Astrocyte of the hippocampus (primary cell): ENCODE measurements at places on chromosomes 4 and X.

- peak; percentile 31 for DNase-seq
These were observed 146.7 kb downstream of the COL25A1 start for GRCh38 chr4:109155682-109156283.

GRCh38 chr4:169940460-169940859, 85.7 kb downstream of the MFAP3L start:
- no peak for DNase-seq

DNA sequence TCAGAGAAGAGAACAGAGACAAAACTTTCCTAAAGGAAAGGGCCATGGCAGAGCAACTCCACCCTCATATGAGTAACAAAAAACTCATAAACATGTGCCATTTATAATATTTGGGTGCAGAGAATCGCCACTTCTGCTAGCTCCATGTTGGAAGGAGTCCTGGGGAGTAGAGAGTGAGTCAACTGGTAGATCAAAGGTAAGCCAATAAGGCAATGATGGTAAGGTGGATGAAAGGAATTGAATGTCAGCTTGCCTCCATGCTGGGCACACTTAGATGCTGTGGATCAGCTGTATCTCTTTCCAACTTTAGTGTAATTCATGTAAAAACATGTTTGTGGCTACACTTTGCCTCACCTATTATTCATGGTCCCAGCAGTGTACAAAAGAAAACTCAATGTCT, 4.7 kb downstream of the QRFPR start:
- no peak for DNase-seq

GRCh38 chr4:21744046-21744445, 204.5 kb downstream of the KCNIP4 start:
- no peak for DNase-seq

- DNase-seq, result peak; percentile 49
These were observed 101.6 kb downstream of the KLHL8 start for GRCh38 chr4:87118826-87119225.

GRCh38 chrX:67555578-67556203, 11.9 kb downstream of the AR start:
- DNase-seq, result peak; percentile 37

- DNase-seq, result no peak
These were observed 250.4 kb downstream of the MAGEB5 start for GRCh38 chrX:26466387-26466786.

- DNase-seq, result no peak
These were observed 147.4 kb downstream of the COL25A1 start for GRCh38 chr4:109155084-109155483.

DNA sequence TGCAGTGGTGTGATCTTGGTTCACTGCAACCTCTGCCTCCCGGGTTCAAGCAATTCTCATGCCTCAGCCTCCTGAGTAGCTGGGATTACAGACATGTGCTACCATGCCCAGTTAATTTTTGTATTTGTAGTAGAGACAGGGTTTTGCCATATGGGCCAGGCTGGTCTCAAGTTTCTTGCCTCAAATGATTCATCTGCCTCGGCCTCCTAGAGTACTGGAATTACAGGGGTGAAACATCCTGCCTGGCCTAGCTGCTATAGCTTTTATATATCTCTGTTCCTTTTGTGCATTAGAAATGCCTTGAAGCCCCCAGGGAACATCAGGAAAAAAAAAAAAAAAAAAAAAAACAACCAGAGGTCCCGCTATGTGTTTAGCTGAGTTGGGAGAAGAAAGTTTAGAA, 34.8 kb downstream of the UBE2K start:
- DNase-seq, result peak; percentile 71

GRCh38 chrX:100994352-100995281, 25.1 kb downstream of the ARL13A start:
- DNase-seq, result peak; percentile 26

DNA sequence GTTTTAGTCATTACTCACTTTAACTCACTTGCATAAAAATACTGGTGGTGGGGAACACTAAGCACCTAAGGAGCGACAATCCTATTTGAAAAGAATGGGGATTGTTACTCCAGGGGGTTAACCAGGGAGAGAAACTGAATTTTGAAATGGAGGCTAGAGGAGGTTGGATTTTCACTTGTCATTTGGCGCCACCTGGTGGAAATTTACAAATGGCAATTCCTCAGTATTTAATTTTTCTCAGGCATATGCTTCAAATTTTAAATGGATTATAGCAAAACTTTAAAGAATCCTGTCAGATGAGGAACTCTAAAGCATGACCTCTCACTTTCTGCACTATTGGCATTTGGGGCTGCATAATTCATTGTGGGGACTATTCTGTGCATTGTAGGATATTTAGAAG, 2.7 kb upstream of the GEMIN8 start:
- peak; percentile 72 for DNase-seq

DNA sequence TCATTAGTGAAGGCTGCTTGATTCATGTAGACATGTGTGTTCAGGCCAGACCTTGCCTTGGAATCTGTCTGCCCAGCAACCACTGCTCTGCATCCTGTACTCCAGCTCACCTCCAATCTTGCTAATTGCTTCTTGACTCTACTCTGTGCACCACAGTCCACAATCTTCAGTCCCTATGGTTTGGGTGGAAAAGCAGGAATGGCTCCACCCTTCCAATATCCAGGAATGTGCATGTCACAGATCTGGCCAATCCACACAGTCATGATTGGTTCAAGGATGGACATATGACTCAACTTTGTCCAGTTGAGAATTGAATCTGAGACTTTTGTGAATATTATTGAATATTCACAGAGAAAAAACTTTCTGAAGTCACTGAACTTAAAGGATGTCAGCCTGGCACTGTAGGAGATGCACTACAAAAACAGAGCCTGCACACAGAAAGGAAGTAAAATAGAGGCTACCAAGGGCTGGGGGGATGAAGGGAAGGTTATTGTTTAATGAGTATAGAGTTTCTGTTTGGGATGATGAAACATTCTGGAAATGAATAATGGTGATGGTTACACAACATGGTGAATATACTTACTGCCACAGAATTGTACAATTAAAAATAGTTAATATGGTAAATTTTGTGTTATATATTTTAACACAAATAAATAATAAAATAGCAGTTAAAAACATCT, 161.3 kb upstream of the USP38 start:
- no peak for DNase-seq

DNA sequence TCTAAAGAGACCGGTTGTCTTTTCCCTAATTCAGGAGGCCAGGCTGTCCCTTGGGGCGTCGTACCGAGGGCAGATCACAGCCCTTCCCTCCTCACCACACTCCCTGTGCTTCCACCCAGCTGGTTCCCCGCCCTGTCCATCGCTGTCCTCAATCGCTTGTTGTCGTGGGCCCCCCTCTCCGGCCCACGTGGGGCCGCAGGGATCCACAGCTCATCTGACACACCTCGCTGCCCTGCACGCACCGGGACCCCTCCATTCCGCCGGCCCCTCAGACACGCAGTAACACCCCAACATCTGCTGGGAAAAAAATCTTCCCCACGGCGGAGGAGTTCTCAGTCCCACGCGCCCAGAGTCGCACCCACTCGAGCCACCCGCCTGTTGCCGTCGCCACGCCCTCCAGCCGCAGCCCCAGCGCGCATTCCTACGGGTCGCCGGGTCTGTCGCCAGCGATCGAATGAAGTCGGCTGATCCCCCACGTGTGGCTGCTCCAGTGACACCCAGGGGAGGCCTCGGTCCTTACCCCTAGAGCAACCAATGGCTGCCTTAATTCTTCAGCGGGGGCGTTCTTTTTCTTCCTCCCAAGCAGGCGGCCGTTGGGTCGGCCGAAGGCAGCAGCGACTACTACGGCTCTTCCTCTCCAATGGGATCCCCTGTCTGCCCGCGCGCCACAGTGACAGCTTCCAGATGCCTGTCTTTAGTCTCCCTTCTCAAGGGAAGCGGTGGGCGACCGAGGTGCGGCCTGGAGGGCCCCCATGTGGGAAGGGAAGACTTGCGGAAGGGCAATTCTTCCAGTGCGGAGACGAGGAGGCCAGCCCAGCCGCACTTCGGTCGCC, 893 bp upstream of the SEPTIN11 start:
- DNase-seq, result peak; percentile 83

DNA sequence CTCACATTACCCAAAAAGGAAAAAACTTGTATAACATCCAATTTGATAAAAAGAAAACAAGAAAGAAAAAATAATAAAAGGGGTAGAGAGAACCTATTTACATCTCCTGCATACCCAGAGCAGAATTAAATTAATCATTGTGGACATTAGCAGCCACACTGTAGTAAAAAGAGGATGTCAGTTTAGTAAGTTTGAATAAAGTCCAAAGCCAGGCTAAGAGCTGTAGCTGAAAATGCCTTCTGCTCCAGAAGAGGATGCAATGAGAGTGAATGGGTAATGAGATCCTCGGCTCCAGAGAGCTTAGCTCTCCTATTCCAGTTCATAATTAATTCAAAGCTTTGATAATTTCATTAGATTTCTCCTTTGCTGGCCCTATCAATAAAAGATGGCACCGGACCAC, 78.2 kb downstream of the SLC10A7 start:
- no peak for DNase-seq

DNA sequence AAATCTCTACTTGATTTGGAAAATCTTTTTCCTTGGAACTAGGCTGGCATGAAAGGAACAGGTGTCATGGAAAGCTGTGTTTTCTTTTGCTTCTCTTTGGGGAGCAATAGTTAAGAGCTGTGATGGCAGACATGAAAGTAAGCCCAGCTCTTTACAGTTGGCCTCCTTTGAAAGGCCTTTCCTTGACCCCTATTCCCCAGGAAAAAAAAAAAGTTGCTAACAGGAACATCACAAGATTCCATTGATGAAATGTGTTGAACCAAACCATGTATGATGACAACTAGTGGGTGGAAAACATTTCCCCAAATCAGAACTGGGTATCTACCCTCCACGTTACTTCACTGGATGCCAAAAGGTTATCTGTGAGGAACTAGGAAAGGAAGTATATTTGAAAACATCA, 190.7 kb upstream of the RPL34 start:
- no peak for DNase-seq

- DNase-seq, result peak; percentile 21
These were observed 51.3 kb upstream of the TMPRSS11F start for GRCh38 chr4:68180849-68181526.

GRCh38 chr4:162015090-162015489, 148.7 kb downstream of the FSTL5 start:
- DNase-seq, result no peak

DNA sequence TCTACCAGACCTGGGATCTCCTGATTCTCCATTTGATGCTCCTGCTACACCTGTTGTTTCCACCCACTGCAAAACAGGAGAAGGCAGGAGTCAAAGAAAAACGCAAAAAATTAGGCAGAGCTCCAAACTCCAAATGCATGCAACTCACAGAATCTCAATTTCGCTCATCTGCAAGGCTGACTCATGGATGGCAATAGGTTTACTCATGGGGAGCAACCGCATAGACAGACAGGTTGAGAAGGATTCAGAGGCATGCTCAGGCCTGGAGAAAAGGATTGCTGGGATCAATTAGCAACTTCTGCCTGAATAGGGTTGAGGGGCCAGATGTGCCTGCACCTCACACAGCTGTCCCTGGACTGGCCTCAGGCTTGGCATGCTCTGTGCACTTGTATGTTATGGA, 231.0 kb downstream of the LDB2 start:
- peak; percentile 83 for DNase-seq

DNA sequence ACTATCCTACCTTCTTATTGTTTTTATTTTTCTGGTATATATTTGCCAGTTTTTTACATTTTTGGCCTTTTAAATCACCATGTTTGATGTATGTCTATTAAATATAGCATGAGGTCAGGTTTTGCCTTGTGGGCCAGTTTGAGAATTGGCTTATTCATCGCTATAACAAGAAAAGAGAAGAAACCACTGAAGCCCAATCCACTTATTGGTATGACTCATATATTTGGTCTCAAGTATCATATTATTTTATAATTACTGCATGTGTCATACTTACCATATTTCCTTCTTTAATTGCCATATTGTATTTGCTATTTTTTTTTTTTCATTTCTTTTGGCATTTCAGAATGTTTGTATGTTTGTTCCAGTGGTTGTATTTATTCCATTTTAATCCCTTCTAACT, 99.3 kb downstream of the IRF2 start:
- no peak for DNase-seq

GRCh38 chr4:80434238-80434637, 98.7 kb downstream of the CFAP299 start:
- DNase-seq, result peak; percentile 40

DNA sequence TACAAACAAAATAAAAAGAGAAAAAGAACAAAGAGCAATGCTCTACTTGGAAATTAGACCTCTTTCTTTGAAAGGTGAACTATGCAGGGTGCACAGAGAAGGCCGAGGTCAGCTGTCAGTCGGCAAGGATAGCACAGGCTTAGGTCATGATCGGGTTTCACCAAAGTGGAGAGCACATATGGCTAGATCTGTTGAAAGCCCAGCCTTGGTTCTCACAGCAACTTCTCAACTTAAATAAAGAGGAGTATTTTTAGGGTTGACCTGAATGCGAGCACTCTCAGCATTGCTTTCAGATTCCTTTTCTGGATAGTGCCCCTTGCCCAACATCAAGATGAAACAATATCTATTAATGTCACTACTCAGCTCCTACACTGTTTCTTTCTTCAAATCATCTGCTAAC, 122.9 kb upstream of the GPC4 start:
- DNase-seq, result no peak

- no peak for DNase-seq
These were observed 33.7 kb downstream of the WDR17 start for GRCh38 chr4:176099314-176099713.

- no peak for DNase-seq
These were observed 70.4 kb downstream of the DHRSX start for GRCh38 chrX:2430265-2430825.

GRCh38 chr4:177740563-177740962, 298.3 kb upstream of the AGA start:
- no peak for DNase-seq

DNA sequence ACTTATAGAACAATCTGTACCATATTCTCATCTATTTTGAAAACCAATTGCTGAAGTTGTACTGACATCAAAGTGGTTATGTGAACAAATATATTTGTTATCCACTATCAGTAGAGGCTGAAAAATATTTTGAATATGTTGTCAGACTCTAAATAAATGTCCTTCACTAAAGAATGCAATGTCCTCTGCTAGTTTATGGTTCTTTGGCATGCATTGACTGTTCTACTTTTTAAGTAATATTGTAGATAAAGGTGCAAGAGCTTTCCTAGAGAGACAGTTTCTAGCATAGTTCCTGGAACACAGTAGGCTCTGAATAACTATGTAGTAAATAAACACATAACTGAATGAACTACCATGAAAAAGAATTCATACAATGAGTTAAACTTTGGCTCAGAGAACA, 18.2 kb upstream of the COX7B2 start:
- no peak for DNase-seq

DNA sequence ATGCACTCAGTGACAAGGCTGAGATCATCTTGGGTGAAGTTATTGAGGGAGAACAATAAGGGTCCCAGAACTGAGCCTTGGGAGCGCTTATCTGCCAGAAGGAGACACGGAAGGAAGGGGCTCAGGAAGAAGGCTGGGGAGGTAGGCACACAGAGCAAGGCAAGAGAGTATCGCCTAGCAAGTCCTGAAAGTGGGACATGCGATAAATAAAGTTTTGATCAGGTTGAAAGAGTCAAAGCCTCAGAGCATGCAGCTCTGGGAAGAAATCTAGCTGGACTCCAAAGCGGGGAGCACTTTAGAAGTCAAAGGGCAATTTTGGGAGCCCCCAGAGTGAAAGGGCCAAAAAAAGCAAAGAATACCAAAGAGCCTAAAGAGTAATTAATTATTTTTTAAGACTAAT, 17.7 kb upstream of the ANXA3 start:
- DNase-seq, result no peak

- no peak for DNase-seq
These were observed 78.9 kb downstream of the MBNL3 start for GRCh38 chrX:132409780-132410556.
